ENCODE measurements at places on chromosomes 13 and 19.

DNA sequence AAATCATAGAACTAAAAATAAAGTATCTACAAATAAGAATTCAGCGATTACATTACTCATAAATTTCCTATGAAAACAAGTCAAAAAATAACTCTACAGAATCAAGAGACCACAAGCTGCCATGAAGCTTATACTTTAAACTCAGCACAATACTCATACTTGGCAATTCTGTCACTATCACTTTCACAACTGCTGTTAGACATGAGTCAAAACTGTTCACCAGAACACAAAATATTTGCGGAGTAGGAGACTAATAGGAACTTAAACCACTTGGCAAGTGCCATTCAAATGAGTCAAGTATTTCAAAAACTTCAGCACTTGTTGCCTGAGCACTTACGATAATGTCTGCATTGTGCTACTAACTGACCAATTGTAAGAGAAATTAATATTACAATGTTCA, 387.8 kb upstream of the GPC6 start:
- DNase-seq: no peak

DNA sequence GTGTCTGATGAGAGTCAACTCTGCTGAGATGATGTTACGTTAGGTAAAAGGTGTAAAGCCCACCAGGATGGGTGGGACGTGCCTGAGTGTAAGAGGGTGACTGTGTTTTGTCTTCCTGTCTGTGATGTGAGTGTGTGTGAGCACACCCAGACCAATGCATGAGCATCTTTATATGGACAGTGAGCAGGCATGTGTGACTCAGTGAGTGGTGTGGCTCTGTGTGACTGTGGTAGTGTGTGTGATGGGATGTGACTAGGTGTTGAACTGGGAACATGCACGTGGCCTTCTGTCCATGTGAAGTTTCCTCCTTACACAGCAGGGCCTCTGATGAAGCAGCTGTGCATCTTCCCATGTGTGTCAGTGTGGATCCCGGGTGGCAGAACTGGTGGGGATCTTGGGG, 17.8 kb upstream of the LGALS16 start:
- no peak for DNase-seq

- no peak for DNase-seq
Observed at GRCh38 chr19:19758164-19758563, 25.3 kb upstream of the ZNF14 start.

DNA sequence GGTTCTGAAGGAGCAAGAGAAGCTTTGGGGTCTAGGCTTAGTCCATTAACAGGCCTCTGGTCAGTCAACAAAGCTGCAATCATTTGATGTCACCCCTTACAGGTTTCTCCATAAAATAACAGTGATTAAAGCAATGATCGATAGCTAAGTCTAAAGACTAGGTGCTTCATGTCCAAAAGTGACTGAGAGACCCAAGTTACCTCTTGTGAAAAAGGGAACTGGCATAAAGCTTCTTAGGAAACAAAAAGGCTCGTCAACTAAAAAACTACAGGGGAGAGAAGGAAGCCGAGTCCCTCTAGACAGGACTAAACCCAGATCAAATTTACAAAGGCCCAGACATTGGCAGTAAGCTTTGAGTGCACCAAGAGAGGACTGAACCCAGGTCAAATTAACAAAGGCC, 2.2 kb downstream of the DCUN1D2 start:
- no peak for DNase-seq
